ENCODE measurements at places on chromosomes 6 and 20.

DNA sequence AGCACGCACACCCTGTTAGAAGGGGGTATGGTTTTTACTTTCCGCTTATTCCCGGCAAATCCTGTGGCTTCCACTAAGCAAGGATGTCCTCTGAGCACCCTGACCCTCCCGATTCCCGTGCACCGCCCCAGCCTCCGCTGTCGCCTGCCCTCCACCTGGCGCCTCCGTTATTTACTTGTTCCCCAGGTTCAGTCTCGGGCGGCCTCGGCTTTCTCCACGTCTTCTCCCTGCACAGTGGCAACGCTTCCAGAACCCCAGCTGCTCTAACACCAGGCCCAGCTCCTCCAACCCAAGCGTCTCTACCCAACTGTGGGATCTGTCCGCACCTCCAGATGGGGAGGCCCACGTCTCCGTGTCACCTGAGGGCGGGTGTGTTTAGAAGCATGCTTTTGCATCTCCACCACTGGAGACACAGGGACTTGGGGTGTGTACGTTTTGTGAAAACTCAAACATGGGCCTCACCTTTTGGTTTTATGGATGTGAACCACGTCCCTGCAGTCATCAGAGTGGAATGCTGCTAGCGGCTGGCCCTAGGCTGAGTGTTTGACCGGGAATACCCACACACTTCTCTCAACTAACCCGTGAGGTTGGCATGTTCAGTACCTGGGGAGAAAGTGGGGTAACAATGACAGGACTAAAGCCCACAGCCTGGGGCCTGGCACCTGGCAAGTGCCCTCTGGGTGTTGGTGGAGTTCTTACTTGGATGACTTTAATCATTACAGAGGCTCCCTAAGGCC lies 79.9 kb downstream of the THBS2 start:
- DNase-seq, result no peak

- no peak for DNase-seq
Observed at GRCh38 chr6:132746048-132746447, 11.7 kb downstream of the VNN2 start.

DNA sequence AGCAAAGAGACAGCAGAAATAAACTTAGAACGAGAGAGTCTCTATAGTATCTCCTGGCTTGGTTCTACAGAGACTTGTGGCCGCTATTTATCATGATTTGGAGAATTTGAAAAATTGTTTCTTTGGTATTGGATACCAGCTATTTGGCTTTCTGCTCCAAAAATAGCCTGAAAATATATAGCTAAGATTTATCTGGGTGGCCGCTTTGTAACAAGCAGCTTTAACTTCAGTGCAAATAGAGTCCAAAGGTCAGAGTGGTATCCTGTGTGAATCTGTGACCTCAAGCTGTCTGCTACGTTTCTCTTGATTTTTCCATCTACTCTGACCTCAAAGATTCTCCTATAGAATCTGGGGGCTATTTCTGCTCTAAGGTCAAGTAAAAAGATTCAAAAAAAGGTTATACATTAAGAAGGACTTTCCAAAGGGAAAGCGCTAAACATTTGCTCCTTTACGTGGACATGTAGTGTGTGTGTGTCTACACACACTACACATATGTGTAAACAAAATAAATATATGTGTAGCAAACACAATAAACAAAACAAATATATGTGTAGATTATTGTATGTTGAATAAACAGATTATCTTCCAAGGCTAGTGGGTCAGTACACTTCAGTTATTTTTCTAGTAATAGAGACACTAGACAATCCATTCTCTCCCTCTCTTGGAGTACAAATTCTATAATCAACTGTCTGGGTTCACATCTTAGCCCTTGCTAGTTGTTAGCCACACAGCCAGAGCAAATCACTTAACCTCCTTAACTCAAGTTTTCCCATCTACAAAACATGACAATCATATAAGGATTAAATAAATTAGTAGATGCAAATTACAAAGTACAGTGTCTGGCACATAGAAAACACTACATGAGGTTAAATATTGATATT lies 40.8 kb downstream of the CHD6 start:
- DNase-seq, result no peak

DNA sequence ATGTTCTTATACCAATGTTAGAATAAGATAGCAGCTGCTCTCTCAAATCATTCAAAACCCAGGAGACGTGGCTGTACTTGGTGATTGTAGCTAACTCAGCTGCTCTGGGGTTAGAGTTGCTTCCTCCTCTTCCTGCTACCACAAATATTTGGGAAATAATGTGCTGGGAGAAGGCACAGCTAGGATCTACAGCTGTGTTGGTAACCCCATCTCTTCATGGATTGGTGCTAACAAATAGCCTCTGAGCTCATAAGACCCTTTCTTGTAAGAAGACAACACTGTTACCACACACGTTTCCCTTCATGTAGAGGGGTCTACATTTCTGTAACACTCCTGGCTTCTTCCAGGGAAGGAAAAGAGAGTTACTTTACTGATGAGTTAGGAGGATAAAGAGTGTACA lies 911.0 kb upstream of the CITED2 start:
- DNase-seq, result no peak

DNA sequence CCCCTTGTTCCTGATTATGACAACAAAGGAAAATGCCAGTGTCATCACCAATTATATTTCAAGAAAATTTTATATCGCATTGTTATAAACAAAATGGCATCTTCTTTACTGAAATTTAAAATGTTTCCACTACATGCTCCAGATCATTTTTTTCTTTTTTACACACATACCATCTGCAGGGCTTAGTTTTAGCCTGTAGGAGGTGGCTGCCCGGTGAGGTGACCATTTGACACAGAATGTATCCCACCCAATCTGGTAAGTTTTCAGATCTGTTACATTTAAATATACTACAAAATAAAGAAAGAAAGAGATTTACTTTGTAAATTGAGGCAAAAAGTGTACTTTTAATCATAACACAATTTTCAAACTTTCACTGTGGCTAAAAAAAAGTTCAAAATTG lies 81.8 kb downstream of the COL12A1 start:
- DNase-seq, result no peak

- no peak for DNase-seq
Observed at GRCh38 chr6:169109411-169110220, 144.0 kb downstream of the THBS2 start.
